Stomach (tissue), 19 donors: ENCODE measurements at places on chromosomes 16 and 17.

GRCh38 chr17:3469529-3469928, 2.1 kb downstream of the SPATA22 start:
- no peak overlapping the region for H3K4me3 ChIP-seq
- no peaks in the 10 kb centered on the region for H3K27me3 ChIP-seq
- no peak overlapping the region for H3K27ac ChIP-seq
- H3K36me3 ChIP-seq: no peaks in the 10 kb centered on the region
- DNase-seq: no peak

DNA sequence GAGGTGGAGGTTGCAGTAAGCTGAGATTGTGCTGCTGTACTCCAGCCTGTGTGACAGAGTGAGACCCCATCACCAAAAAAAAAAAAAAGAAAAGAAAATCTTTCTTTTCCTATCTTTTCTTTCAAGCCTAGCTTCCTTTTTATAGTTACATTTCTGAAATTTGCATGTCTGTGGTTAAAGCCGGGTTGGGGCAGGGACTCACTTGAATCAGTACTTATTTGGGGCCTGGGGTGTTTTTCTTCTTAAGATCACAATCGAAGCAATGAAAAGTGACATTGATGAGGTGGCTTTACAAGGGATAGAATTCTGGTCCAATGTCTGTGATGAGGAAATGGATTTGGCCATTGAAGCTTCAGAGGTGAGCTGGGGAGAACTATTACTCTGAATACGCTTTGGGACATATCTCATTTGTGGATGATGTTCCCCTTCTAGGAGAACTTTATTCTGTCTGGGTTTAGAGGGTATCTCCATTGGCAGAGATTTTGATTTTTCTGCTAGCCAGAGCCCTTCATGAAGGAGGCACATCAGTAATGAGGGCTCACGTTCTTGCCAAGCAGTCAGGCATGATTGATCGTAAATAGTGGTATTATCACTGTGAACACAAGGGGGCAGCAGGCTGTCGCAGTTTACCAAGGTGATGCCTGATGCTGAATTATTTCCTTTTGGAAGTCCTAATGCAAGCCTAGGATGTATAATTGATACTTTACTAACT, 14.3 kb downstream of the KPNB1 start:
- DNase-seq: peak; percentile 65
- peaks cover 98% of the 10 kb centered on the region for H3K36me3 ChIP-seq
- peak overlapping the region; percentile 15 for H3K27ac ChIP-seq
- H3K4me3 ChIP-seq: no peak overlapping the region
- no peaks in the 10 kb centered on the region for H3K27me3 ChIP-seq

DNA sequence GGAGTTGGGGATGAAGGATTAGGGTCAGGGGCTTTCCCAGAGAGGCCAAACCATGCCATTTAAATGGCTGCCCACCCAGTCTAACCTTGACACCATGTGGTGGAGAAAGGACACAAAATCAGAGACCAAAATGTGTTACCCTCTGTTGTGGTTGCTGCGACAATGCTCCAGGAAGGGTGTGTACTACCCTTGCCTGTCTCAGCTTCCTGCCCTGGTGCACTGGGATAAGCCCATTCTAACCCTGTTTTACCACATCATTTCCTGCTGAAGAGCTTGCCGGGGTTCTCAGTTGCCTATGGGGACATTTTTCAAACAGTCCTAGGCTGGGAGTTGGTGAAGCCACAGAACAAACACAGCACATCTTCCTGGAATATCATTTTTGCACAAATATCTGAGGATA, 4.9 kb downstream of the OR4D1 start:
- no peak overlapping the region for H3K4me3 ChIP-seq
- peaks cover 9% of the 10 kb centered on the region for H3K4me1 ChIP-seq
- no peaks in the 10 kb centered on the region for H3K27me3 ChIP-seq
- DNase-seq: no peak
- H3K36me3 ChIP-seq: no peaks in the 10 kb centered on the region

- no peak overlapping the region for H3K27ac ChIP-seq
- no peak for DNase-seq
- H3K4me3 ChIP-seq: no peak overlapping the region
- H3K4me1 ChIP-seq: peaks cover under 1% of the 10 kb centered on the region
Measured at GRCh38 chr16:4026854-4027253, 89.4 kb downstream of the ADCY9 start.

DNA sequence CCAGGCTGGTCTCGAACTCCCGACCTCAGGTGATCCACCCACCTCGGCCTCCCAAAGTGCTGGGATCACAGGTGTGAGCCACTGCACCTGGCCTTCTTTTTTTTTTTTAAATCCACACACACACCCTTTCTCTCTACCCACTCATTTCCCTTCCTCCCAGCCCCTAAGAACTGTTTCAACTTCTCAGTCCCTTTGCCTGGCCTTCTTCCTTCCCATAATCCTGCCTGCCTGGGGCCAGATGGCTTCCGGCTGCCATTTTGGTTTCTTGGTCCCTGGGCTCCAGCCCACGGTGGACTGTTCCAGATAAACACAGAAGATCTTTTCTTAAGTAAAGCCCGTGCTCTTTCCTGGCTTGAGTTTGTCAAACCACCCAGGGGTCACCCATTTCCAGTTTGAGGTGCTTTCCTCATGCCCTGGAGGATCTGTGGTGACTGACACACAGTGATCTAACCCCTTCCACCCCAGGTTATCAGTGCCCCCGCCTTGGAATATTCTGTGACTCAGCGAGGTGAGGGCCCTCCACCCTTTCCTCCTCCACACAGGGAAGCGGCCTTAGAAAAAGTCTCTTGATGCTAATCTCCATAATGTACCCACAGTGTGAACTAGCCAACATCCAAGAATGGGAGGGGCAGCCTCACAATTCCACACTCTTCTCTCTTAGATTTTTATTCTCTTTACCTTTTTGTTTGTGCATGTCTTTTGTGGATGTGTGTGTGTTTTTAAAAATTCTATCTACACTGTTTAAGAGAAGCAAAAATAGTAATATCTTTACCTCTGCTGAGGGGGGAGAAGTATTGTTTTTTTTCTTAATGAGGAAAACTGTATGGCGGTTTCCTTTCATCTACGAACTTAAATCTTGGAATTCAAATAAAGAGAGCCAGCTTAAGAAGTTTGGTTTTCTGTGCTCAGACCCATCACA, 60.0 kb downstream of the CRISPLD2 start:
- H3K4me1 ChIP-seq: peaks cover 9% of the 10 kb centered on the region
- no peaks in the 10 kb centered on the region for H3K27me3 ChIP-seq
- DNase-seq: peak; percentile 49
- H3K4me3 ChIP-seq: no peak overlapping the region

DNA sequence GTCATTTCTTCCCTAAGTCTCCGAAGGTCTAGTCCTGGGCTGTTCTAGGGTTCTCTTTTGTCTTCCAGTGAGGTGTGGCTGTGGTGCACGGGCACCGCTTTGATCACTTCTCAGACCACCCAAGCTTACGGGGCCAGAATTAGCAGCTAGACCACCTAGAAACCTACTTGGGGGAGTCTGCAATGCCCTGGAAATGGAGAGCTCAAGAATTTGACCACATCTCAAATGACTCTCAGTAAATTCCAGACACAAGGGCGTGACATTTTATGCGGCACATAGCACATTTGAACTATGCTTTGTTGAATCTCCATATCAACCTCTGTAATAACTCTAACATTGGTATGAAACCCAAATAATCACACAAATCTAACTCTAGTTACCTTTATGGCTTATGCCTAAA, 24.9 kb downstream of the TRIM16 start:
- no peaks in the 10 kb centered on the region for H3K27me3 ChIP-seq
- peak overlapping the region; percentile 33 for H3K27ac ChIP-seq
- DNase-seq: no peak
- no peak overlapping the region for H3K4me3 ChIP-seq

- no peak overlapping the region for H3K4me3 ChIP-seq
- no peak for DNase-seq
- no peaks in the 10 kb centered on the region for H3K36me3 ChIP-seq
- no peak overlapping the region for H3K27ac ChIP-seq
- no peaks in the 10 kb centered on the region for H3K27me3 ChIP-seq
Measured at GRCh38 chr17:50815400-50815799, 20.0 kb upstream of the WFIKKN2 start.

GRCh38 chr17:61458000-61458399, 5.8 kb downstream of the TBX4 start:
- peaks cover 40% of the 10 kb centered on the region for H3K27me3 ChIP-seq
- H3K4me3 ChIP-seq: peak overlapping the region; percentile 28
- no peaks in the 10 kb centered on the region for H3K36me3 ChIP-seq
- H3K27ac ChIP-seq: no peak overlapping the region
- no peak for DNase-seq

GRCh38 chr16:1909561-1910231, 8.5 kb downstream of the HS3ST6 start:
- H3K27ac ChIP-seq: no peak overlapping the region
- no peak for DNase-seq
- peaks cover 12% of the 10 kb centered on the region for H3K27me3 ChIP-seq
- H3K4me1 ChIP-seq: peaks cover 14% of the 10 kb centered on the region

DNA sequence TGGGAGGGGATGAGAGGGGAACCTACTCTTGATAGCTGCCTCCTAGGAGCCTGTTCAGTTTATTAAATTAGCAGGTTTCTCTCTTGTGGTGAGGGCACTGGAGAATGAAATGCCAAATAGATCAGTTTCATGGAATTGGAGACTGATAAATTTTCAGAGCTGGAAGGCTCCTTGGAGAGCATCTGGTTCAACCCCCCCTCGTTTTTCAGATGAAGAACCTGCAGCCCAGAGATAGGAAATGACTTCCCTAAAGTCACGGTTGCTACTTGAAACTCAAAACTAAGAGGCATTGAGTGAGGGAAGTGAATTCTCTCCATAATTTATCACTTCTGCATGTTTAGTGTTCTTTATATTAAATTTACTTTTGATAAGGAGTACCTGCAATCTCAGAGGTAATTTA, 366.0 kb upstream of the CCL2 start:
- H3K36me3 ChIP-seq: no peaks in the 10 kb centered on the region
- no peak overlapping the region for H3K27ac ChIP-seq
- no peak for DNase-seq
- H3K4me1 ChIP-seq: no peaks in the 10 kb centered on the region

DNA sequence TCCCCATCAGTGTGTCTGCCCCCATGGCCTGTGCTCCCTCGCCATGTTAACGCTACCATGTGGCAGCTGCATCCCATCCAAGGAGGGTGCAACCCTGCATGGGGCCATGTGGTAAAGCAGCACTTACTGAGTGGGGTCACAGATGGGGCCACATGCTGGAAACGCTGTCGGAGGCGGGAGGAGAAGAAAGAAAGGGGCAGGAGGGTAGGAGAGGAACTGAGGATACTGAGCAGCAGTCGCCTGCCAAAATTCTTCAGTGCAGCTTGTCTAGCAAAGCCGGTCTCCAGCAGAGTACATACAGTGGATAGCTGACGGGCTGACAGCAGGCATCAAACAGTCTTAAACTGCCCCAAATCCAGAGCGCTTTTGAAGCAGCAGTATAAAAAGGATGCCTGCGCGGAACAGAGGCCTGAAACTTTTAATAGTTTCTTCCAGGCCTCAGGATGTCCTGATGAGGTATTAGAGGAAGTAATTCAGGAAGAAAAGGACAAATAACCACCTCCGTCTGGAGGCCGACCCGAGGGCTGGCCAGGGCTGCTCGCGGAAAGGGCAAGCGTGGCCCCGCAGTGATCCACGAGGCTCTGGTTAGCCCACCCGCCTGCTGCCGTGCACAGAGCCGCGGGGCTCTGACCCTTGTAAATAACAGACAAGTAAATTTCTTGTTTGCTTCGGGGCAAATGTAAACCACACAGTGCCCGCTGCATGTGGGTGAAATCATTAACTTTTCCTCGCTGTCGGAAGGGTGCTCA, 149.0 kb downstream of the CCDC182 start:
- H3K27me3 ChIP-seq: no peaks in the 10 kb centered on the region
- H3K4me3 ChIP-seq: no peak overlapping the region
- DNase-seq: no peak
- peaks cover 19% of the 10 kb centered on the region for H3K4me1 ChIP-seq
- no peaks in the 10 kb centered on the region for H3K36me3 ChIP-seq
- H3K27ac ChIP-seq: no peak overlapping the region

DNA sequence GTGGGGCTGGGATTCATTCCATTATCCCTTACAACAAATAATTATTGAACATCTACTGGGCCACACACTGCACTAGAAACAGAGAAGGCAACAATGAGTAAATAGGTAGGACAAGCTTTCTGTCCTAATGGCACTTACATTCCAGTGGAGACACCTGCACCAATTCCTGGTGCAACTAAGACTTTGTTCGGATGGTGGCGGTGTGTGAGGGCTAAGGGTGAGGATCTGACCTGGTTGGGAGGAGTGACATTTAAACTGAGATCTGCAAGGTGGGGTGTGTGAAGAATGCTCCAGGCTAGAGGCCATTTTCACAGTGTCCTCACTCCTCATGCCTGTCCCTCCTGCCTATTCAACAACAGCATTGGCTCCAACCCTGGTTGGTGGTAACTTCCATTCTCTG, 510.0 kb downstream of the XYLT1 start:
- no peak for DNase-seq
- no peak overlapping the region for H3K27ac ChIP-seq
- H3K36me3 ChIP-seq: no peaks in the 10 kb centered on the region
- H3K4me3 ChIP-seq: no peak overlapping the region

- peak overlapping the region; percentile 70 for H3K27ac ChIP-seq
- H3K36me3 ChIP-seq: peaks cover 27% of the 10 kb centered on the region
- no peaks in the 10 kb centered on the region for H3K27me3 ChIP-seq
Measured at GRCh38 chr17:65545705-65546523, 15.5 kb downstream of the AXIN2 start.
